Urinary bladder (tissue), 4 donors: ENCODE measurements at places on chromosomes 1 and 21. TPM values are rescaled to one million over a fixed set of nuclear protein-coding genes. Genes with fewer than 3 reads are reported as not detected.

- DNase-seq: no peak
Observed at GRCh38 chr1:17826165-17826488, 71.0 kb downstream of the ACTL8 start.

DNA sequence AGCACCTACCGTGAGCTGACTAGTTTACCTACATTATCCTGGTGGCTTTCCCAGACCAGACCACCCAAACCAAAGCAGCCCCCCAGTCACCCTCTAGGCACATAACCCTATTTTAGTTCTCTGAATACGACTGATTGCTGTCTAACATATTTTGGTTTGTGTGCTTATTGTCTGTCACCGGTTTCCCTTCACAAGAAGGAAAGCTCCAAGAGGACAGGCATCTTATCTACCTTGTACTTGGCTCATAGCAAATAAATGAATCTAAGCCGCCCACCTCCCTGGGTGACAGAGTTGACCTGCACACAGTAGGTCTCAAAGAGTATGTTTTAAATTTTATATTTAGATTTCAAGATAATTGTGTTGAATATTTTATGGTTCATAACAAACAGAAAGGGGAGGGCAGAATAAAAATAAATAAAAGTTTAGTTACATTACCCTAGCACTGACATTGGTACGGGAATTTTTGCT, 904 bp upstream of the PRDX6 start:
- DNase-seq: no peak

DNA sequence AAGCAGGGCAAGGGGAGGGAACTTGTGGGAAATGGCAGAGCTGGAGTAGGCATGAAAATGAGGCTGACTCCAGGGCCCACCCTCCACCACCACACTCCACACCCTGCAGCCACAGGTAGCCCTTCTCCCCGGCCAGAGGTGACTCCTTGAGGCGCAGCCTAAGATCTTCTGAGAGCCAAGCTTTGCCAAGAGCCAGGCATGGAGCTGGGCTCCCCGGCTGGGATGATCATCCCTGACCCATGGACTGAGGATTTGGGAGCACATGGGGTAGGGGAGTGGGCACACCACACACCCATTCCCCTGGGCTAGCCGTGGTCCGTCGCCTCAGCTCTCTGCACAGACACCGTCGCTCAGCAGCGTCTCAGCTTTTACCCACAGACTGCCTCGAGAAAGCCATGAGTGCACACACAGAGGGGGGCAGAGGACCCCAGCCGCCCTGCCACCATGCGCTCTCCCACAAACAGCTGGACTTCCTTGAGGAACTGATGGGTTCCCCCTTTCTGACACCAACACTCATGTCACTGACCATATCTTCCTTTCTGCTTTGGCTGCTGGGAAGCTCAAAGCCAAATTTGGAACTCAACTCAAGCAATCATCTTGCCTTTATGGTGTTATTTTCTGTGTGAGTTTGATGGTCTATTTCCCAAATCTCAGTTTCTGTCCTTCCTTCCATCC, 123.6 kb upstream of the RUNX3 start:
- no peak for DNase-seq

GRCh38 chr21:34604556-34604955, 10.4 kb downstream of the RCAN1 start:
- DNase-seq: no peak

DNA sequence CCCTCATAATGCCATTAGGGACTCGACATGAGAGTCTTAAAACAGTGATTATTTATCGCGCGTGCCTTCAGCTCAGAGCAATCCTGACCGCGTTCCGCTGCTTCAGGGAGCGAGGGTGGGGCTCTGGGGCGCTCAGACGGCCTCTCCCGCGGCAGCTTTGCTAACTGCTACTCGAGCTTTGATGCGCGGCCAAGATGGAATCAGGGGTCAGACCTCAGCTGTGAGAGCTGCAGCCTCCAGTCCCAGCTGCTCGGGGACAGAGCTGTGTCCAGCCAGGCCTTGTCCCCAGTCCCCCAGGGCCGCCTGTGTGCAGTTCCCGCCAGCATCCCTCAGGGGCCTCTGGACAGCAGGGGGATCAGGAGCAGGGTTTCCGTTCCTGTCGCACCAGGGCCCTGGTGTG, 104.6 kb upstream of the TTC34 start:
- DNase-seq: no peak

- DNase-seq: no peak
Observed at GRCh38 chr1:77534456-77534855, 148.0 kb downstream of the ZZZ3 start.

DNA sequence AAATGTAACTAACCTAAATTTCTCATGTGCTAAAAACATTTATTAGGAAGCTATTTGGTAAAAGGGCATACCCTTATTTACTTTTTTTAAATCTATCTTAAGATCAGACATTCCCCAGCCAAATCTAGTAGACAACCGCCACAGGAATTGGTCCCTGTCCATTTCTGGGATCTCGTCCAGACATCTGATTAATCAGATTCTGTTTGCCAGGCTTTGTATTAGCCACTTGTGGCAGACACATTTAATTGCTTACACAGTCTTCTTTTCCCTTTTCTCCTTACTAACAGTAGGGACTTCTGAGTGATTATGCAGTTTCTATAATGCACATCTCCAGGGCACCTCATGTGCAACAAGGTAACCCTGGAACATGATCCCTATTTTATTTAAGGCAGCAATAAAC, 449.0 kb upstream of the RGS18 start:
- DNase-seq: no peak

DNA sequence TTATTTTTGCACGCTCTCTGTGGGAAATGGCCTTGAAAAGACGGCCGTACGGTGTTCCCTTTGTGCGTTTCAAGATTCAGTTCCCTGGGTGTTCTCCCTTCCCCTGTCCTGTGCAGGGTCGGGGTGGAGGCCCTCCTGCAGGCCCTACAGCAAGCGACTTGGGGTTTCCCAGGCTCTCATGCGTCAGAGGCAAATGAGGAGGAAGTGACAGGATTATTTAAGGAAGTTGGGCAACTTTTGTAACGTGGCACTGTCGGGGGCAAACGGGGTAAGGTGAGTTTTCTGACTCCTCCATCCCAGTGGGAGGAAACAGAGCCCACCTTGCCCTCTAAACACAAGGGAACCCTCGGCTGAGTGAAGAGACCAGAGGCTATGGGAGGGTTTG, 16.1 kb upstream of the AJAP1 start:
- no peak for DNase-seq

DNA sequence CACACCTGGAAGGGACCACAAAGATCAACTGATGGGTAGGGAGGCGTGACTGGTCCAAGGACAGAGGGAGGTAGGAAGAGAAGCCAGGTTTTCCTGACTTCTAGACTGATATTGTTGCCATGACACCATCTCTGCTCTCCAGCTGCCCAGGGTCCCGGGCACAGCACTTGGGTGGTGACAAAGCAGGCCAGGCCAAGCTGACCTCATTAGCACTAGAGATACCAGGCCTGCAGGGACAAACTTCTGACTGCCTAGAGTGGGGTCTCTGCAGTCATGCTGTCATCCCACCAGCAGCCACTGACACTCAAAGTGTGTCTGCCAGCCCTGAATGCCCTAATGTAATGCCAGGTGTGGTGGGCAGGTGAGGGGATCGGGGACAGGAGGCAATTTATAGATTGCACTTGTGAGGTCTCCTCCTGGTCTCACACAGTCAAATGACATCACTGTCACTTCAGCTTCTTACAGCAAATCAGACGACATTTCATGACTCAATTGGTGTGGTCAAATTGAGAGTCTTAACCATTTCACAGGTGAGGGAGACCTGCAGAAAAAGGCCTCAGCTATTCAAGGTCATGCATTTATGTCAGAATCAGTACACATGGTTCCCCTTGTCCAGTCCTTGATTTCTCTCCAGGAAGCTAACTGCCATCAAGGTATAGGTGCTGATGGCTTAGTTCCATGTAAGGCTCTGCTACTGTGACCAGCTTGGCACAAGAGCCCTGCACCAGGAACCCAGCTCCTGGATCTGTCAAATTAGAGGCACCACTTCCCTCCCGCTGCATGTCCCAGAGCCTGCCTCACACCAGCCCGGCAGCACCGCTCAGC, 2.7 kb downstream of the SLC9A1 start:
- DNase-seq: no peak

- no peak for DNase-seq
Observed at GRCh38 chr1:234478152-234478480, 863 bp downstream of the TARBP1 start.

DNA sequence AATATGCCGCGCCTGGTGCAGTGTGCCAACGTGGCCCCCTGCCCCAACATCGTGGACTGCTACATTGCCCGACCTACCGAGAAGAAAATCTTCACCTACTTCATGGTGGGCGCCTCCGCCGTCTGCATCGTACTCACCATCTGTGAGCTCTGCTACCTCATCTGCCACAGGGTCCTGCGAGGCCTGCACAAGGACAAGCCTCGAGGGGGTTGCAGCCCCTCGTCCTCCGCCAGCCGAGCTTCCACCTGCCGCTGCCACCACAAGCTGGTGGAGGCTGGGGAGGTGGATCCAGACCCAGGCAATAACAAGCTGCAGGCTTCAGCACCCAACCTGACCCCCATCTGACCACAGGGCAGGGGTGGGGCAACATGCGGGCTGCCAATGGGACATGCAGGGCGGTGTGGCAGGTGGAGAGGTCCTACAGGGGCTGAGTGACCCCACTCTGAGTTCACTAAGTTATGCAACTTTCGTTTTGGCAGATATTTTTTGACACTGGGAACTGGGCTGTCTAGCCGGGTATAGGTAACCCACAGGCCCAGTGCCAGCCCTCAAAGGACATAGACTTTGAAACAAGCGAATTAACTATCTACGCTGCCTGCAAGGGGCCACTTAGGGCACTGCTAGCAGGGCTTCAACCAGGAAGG, 4.3 kb downstream of the GJB3 start:
- no peak for DNase-seq

- DNase-seq: no peak
Observed at GRCh38 chr1:58927722-58928085, 143.9 kb upstream of the JUN start.

DNA sequence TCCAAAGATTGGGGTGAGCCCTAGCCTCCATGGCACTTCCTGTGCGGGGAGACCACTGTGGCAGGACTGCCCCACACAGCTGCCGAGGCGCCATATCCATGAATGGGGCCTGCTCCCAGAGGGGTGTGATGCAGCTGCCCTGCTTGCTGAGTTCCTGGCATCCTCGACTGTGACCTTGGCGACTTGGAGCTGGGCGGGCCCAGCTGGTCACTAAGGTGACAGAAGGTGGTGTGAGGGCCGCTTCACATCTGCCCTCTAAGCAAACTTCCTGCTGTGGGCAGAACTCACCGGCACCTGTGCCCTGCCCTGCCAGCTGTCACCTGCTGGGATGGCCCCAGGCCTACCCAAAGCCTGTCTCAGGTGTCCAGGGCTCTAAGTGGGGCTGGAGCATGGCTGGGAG, 9.0 kb downstream of the TMEM61 start:
- no peak for DNase-seq

- DNase-seq: no peak
Observed at GRCh38 chr1:3852711-3853485, 4.1 kb downstream of the CEP104 start.

DNA sequence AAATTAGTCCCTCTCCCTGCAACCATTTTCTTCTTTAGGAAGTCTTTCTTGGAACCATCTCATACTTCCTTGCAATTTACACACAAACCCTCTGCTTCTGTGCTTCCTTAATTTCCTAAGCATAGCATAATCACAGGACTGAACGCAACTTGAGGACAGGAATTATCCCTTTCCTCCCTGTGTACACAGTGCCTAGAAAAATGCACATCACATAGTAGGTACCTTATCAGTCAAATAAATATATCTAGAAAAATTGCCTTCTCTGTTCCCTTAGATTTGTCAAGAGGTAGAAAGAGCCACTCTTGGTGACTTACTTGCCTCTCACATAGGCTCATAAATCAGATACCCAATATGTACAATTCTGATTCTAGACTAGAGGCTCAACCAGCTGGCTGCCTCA, 4.9 kb downstream of the ASPM start:
- DNase-seq: no peak

- no peak for DNase-seq
Observed at GRCh38 chr1:209761011-209761635, 5.3 kb downstream of the TRAF3IP3 start.

DNA sequence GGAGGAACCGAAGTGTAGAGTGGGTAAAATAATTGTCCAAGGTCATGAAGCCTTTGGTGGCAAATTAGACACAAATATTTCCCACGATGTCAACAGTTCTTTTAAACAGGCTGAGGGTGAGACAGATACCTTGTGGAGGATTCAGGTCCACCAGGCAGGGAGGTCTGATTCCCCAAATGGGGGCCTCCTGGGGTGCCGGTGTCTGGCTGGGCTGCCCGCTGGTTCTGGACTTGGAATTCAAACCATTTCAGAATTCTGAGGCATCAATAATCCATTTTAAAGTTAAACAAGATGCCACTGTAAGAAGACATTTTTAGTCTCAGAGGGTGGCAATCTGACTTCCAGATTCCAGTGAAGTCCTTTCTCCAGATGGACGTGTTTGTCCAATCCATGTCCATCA, 15.5 kb downstream of the KCNA10 start:
- no peak for DNase-seq

- DNase-seq: no peak
Observed at GRCh38 chr1:78047106-78047505, 1.3 kb downstream of the GIPC2 start.

DNA sequence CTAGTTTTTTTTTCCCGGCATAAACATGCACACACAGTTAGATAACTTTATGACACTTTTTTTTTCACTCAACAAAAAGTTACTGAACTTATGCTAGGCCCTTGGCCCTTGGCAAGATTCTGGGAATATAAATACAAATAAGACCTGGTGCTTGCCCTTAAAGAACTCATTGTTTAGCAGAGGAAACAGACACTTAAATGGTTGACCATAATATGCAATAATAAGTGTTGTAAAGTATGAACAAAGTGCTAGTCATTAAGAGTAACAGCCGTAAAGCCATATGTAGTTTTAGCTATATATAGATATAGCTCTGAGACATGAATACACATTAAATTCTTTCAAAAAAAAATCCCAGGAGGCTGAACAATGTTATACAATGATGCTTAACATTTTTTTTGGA, 198.3 kb downstream of the CYYR1 start:
- no peak for DNase-seq

DNA sequence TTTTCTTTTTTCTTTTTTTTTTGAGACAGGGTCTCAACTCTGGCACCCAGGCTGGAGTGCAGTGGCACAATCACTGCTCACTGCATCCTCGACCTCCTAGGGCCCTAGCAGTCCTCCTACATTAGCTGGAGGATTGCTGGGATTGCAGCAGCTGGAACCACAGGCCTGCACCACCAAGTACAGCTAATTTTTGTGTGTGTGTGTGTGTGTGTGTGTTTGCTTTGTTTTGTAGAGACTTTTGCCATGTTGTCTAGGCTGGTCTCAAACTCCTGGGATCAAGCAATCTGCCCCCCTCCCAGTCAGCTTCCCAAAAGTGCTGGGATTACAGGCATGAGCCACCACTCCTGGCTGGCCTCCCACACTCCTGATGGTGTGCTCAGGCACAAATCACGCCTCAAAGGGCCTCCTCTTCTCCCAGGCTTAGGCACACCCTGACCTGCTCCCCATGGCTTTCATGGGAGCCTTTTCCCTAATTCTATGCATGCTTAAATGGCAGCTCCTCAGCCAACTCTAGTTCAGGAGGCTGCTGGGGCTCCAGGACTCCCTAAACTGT, 9.4 kb downstream of the FAM229A start:
- DNase-seq: no peak

INSRR gene
- total RNA-seq: 0.11 TPM

CCDC27 gene
- total RNA-seq: not detected

NES gene
- total RNA-seq: 35.7 TPM

PHGDH gene
- total RNA-seq: 51.3 TPM

ANGPTL3 gene
- not detected for total RNA-seq

OPTC gene
- not detected for total RNA-seq

FCGR3A gene
- total RNA-seq: 4.5 TPM
